ENCODE measurements at places on chromosomes 6 and 20. TPM values are rescaled to one million over a fixed set of nuclear protein-coding genes. Genes with fewer than 3 reads are reported as not detected.

CAPN11 gene
- 0.25 TPM for total RNA-seq

RSPH3 gene
- 11.9 TPM for total RNA-seq

RHAG gene
- total RNA-seq = 0.44 TPM

GRCh38 chr6:17610835-17611234, 10.7 kb downstream of the FAM8A1 start:
- DNase-seq = no peak

DNA sequence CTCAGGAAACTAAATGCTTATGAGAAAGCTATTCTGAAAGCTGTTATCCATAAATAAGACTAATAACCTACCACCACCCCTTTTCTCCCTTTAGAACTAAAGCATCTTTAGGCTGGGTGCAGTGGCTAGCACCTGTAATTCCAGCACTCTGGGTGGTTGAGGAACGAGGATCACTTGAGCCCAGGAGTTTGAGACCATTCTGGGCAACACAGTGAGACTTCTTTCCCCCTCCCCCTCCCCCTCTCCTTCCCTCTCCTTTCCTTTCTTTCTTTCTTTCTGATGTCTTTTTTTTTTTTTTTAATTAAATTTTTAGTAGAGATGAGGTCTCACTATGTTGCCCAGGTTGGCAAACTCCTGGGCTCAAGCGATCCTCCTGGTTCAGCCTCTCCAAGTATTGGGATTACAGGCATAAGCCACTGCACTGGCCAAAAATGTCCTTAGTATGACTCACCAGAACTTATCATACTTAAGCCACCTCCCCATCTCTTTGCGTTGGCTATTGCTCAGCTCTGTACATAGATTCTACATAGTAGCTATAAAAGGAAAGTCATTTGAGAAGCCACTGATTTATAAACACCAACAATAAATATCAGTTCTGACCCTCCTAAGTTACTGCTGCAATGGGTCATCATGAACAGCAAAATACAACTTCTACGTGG, 54.8 kb upstream of the SPDEF start:
- no peak for DNase-seq

HMGCLL1 gene
- total RNA-seq = 1.2 TPM

DNA sequence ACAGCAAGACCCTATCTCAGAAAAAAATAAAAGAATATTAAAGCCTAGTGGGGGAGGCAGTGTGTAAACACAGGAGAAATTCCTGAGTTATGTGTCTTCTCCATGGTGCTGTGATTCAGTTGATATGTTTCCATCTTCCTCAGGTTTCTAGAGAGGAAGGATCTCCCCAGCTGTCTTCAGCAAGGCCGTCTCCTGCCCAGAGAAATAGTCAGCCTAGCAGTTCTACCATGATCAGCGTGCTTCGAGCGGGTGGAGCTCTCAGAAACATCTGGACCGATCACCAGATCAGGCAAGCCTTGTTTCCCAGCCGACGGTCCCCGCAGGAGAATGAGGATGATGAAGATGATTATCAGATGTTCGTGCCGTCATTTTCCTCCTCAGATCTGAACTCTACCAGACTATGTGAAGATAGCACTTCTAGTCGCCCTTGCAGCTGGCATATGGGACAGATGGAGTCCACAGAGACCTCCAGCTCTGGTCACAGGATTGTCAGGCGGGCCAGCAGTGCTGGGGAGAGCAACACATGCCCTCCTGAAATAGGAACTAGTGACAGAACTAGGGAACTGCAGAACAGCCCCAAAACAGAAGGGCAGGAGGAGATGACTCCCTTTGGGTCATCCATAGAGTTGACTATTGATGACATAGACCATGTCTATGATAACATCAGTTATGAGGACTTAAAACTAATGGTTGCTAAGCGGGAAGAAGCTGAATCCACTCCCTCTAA, 34.9 kb upstream of the MTHFD1L start:
- DNase-seq = no peak

KCNK16 gene
- not detected for total RNA-seq

GRCh38 chr20:51378171-51378928, 164.2 kb downstream of the NFATC2 start:
- no peak for DNase-seq

CST3 gene
- total RNA-seq = 576 TPM

DNA sequence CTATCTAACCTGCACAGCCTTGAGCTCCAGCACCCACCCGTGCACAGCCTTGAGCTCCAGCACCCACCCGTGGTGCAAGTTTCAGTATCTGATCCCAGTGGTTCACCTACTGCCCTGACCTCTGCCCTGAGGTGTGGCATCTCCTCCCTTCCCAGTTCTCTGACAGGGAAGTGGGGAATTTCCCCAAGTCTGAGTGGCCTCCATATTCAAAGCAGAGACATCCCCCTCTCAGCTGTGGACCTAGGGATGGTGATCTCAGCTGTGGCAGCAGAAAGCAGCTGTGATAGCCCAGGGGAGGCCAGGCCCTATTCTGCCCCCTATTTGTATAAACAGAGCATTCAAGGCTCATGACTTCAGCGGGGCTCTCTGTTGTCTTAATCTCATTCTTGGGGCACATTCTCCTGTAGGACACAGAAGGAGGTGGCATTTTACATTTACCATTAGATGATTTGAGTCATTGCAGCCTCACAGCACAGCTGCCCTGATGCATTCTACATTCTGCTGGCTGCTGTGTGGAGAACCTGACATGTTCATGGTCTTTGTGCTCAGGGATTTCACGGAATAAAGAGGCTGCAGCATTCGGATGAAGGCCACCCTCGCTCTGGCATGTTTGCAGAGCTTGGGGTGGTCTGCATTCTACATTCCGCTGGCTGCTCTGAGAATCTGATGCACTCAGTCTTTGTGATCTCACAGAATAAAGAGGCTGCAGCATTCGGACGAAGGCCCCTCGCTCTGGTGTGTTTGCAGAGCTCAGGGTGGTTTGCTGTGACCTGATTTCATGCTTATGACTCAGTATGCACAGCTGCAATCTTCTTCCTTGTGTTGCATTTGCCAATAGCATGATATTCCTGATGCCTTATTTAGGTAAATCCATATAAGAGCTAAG, 16.9 kb downstream of the GPR31 start:
- no peak for DNase-seq

DNA sequence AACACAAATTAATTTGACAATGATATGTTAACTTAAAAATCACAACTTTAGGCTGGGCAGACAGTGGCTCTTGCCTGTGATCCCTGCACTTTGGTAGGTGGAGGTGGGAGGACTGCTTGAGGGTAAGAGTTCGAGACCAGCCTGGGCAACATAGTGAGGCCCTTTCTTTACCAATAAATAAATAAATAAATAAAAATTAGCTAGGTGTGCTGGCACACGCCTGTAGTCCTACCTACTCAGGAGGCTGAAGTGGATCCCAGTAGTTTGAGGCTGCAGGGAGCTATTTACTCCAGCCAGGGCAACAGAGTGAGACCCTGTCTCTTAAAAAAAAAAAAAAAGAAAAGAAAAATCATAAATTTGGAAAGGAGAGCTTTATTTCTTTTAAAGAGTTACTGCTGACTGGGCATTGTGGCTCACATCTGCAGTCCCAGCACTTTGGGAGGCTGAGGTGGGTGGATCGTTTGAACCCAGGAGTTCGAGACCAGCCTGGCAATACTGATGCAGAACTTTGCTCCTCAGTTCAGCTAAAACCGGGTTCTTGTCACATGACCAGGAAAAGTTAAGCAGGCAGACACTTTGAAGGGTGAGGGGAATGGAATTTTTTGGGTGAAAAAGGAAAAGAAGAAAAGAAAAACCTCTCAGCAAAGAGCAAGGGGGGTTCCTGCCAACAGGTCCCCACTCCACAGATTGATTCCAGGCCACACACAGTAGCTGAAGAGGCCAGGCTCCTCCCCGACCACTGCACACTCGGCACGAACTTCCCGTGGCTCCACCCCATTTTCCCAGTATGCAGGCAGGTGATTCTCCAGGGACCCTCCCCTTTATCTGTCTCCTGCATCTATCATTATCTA, 44.0 kb upstream of the DDR1 start:
- DNase-seq = no peak

BIRC7 gene
- total RNA-seq = 0.27 TPM

ESF1 gene
- total RNA-seq = 15.5 TPM

- DNase-seq = no peak
These were observed 1.8 kb downstream of the RNF144B start for GRCh38 chr6:18388942-18389341.

GRCh38 chr6:139370283-139370998, 4.0 kb downstream of the CITED2 start:
- no peak for DNase-seq

BMP7 gene
- 19.9 TPM for total RNA-seq

SLC17A3 gene
- not detected for total RNA-seq

SPATS1 gene
- not detected for total RNA-seq
